ENCODE measurements at places on chromosomes 11 and 22.

DNA sequence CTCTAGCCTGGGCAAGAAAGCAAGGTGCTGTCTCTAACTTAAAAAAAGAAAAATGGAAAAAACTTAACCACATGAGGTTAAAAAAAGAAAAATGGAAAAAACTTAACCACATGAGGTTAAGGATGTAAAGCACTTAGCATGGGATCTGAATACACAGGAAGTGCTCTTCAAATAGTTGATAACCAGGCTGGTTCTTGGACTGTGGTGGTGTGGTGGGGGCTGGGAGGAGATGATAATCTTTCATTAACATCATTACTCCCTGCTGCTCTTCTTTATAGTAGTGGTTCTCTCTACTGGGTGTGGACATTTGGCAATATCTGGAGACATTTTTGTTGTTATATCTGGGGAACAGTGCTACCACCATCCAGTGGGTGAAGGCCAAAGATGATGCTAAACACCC lies 88.4 kb downstream of the TTC17 start:
- peak; percentile 65 for DNase-seq
- no peak overlapping the region for H3K27ac ChIP-seq
- H3K4me1 ChIP-seq: no peaks in the 10 kb centered on the region
- peaks cover 1% of the 10 kb centered on the region for H3K36me3 ChIP-seq
- H3K4me3 ChIP-seq: no peak overlapping the region

- H3K36me3 ChIP-seq: no peaks in the 10 kb centered on the region
- H3K4me1 ChIP-seq: no peaks in the 10 kb centered on the region
- H3K27me3 ChIP-seq: no peaks in the 10 kb centered on the region
- H3K27ac ChIP-seq: no peak overlapping the region
- DNase-seq: no peak
These were observed 32.5 kb upstream of the NUCB2 start for GRCh38 chr11:17244046-17244445.

DNA sequence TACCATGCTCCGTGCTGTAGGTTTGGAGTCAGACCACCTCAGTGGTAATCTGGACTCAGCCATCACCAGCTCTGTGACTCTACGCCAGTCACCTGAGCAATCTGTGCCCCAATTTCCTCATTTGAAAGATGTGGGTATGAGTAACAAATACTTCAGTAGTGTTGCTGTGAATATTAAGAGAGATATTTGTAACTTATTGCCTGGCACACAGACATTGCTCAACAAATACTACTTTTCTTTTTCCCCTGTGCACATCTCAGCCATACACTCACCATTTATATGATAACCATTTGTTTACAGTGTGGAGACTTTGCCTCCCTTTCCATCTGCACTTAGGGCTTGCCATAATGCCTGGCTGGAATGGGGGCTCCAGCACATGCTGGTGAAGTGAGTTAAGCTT lies 89.7 kb upstream of the CLPB start:
- no peaks in the 10 kb centered on the region for H3K27me3 ChIP-seq
- no peaks in the 10 kb centered on the region for H3K36me3 ChIP-seq
- H3K27ac ChIP-seq: no peak overlapping the region
- no peak overlapping the region for H3K4me3 ChIP-seq

- H3K27me3 ChIP-seq: no peaks in the 10 kb centered on the region
- DNase-seq: no peak
- no peaks in the 10 kb centered on the region for H3K4me1 ChIP-seq
- no peak overlapping the region for H3K4me3 ChIP-seq
- H3K27ac ChIP-seq: no peak overlapping the region
- no peaks in the 10 kb centered on the region for H3K36me3 ChIP-seq
These were observed 4.9 kb upstream of the KRTAP5-6 start for GRCh38 chr11:1691878-1692707.

- peak; percentile 76 for DNase-seq
- H3K27ac ChIP-seq: no peak overlapping the region
- no peaks in the 10 kb centered on the region for H3K4me1 ChIP-seq
These were observed 942.3 kb downstream of the NTM start for GRCh38 chr11:132312701-132313111.

DNA sequence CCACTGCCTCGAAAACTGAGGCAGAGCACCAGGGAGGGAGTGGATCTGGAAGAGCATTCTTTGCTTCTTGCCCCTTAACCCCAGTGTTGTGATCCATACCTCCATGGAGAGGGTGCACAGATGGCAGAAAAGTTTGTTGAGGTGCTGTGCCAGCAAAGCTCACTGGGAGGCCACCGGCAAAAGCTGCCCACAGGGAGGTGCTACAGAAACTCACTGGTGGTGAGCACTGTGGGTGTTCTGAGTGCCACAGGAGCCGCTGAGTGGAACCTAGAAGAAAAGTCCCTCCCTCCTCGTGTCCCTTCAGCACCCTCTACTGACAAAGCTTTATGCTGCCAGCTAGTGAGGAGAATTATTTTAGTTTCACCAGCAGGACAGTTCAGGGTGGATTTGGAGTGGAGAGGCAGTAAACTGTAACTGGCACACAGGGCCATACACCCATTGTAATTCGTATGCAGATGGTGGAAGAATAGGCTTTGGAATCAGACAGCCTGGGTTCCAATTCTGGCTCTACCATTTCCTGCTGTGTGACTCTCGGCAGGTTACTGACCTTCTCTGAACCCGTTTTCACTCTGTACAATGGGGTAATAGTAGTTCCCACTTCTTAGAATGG lies 84.6 kb downstream of the SWAP70 start:
- H3K4me1 ChIP-seq: no peaks in the 10 kb centered on the region
- H3K27me3 ChIP-seq: no peaks in the 10 kb centered on the region
- peaks cover 1% of the 10 kb centered on the region for H3K36me3 ChIP-seq
- H3K4me3 ChIP-seq: no peak overlapping the region
- no peak overlapping the region for H3K27ac ChIP-seq

GRCh38 chr11:88590361-88590760 lies 252.8 kb upstream of the CTSC start:
- H3K36me3 ChIP-seq: no peaks in the 10 kb centered on the region
- no peak for DNase-seq
- H3K4me3 ChIP-seq: no peak overlapping the region

- H3K27ac ChIP-seq: no peak overlapping the region
- no peak for DNase-seq
- no peaks in the 10 kb centered on the region for H3K27me3 ChIP-seq
- H3K4me3 ChIP-seq: no peak overlapping the region
These were observed 8.3 kb upstream of the SSTR3 start for GRCh38 chr22:37220543-37220981.

- H3K4me1 ChIP-seq: no peaks in the 10 kb centered on the region
- DNase-seq: no peak
- H3K4me3 ChIP-seq: no peak overlapping the region
- H3K27me3 ChIP-seq: no peaks in the 10 kb centered on the region
- no peaks in the 10 kb centered on the region for H3K36me3 ChIP-seq
These were observed 89.8 kb downstream of the SYT9 start for GRCh38 chr11:7341551-7341950.

DNA sequence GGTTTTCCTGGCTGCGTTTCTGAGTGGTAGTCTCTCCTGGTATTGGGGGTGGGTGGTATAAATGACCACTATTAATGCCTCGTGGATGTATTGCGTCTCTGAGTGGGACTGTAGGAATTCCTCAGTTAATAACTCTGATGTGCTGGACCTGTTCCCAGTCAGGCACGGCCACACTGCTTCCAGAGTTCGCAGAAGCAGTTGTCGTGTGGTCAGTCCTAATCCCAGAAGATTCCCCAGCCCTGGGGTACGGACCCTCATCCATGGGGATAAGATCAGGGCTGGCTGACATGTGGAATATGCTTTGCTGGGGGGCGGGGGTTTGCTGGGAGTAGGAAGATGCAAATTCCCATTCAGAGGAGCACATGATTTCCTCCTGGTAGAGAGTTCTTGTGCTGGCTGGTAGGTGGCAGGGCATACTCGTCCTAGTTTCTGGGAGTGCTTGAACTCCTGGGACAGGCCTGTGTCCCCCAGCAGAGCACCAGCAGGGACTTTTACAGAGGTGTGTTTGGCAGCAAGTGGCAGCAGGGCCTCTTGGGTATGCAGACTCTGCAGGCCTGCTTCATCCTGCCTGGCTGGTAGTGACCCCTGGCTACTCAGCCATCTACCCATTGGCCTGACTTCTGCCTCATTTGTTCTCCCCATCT lies 157.4 kb downstream of the NAV2 start:
- DNase-seq: no peak
- H3K4me1 ChIP-seq: peaks cover 3% of the 10 kb centered on the region
- no peak overlapping the region for H3K27ac ChIP-seq
- no peaks in the 10 kb centered on the region for H3K36me3 ChIP-seq
- no peaks in the 10 kb centered on the region for H3K27me3 ChIP-seq

DNA sequence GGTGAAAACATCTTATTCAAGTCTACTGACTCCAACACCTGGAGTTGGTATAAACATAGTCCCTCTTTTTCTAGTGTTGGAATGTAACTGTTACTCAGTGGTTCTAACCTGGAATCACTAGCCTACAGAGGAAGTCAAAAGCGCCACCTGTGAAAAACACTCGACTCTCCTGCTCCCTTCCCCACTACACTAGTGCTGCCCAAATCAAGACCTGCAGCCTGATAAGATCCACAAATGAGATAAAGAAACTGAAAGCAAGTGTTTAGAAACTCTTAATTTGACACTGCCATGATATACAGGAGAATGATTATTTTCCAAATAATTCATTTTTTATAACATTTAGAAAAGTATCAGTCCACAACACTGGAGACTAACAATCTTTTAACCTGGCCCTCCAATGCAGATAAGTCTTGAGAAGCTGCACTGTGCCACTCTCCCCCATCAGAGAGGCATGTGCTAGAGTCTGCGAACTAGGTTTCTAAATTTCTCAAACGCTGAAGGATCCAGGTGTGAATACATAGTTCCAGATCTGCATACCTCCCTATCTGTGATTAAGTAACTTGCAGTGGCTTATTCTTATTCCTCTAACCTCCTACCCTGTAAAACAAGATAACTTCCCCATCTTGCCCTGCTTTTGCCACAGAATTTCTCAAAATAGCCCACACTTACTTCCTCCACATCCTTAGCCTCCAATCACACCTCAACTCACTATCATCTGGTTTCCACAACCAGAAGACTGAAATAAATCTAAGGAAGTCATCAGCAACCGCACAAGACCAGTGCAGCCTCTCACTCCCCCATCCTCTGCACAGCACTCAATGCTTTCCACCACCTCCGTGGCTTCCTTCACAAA lies 88.1 kb downstream of the RRAS2 start:
- H3K27me3 ChIP-seq: no peaks in the 10 kb centered on the region
- H3K36me3 ChIP-seq: no peaks in the 10 kb centered on the region
- H3K4me1 ChIP-seq: no peaks in the 10 kb centered on the region
- no peak overlapping the region for H3K27ac ChIP-seq
- DNase-seq: no peak

DNA sequence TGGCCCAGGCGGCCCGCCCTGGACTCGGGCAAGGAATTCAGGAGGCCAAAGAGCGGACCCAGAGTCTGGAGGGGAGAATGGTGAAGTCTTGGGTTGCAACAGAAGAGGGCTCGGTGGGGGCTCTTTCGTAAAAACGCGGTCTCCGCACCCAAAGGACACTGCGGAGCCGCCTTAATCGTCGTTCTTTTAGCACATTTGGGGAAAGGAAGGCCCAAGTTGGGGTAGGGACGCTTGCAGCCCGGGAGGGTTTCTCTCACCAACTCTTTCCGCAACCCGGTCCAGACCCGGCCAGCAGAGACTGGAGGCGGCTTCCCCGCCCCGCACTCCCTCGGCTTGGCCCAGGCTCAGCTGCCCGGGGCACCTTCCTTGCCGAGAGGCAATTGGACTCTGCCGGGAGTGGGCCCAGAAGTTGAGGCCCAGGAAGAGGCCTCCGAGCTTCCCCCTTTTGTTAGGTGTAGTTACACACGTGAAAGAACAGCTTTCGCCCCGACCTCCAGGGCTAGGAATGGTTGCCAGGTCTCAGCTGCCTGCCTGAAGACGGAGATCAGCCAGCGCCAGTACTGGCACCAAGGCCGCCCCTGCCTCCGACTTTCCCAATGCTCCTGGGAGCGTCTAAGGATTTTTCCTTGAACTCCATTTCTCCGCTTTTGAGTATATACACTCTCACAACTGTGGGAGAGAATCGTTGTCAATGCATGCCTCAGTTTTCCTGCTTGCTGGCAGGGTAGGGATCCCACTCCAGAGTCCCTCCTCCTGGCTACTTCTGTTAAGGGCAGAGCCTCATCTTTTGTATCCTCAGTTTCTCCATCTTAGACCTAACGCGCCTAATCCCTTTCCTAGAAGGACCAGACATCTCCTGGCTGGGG lies 3.7 kb downstream of the ALX4 start:
- DNase-seq: no peak
- H3K27ac ChIP-seq: no peak overlapping the region
- H3K36me3 ChIP-seq: no peaks in the 10 kb centered on the region
- peaks cover 79% of the 10 kb centered on the region for H3K27me3 ChIP-seq
- H3K4me3 ChIP-seq: no peak overlapping the region
